ENCODE measurements at places on chromosomes 6 and 20.

- DNase-seq = no peak
These were observed 124.3 kb downstream of the SCML4 start for GRCh38 chr6:107699697-107700325.

GRCh38 chr20:36454698-36455427 is 86.5 kb upstream of the MYL9 start:
- DNase-seq = no peak

GRCh38 chr6:35719404-35719829 is 17.4 kb upstream of the ARMC12 start:
- peak; percentile 5 for DNase-seq

- DNase-seq = no peak
These were observed 138.5 kb downstream of the ZDHHC14 start for GRCh38 chr6:157519255-157520116.

DNA sequence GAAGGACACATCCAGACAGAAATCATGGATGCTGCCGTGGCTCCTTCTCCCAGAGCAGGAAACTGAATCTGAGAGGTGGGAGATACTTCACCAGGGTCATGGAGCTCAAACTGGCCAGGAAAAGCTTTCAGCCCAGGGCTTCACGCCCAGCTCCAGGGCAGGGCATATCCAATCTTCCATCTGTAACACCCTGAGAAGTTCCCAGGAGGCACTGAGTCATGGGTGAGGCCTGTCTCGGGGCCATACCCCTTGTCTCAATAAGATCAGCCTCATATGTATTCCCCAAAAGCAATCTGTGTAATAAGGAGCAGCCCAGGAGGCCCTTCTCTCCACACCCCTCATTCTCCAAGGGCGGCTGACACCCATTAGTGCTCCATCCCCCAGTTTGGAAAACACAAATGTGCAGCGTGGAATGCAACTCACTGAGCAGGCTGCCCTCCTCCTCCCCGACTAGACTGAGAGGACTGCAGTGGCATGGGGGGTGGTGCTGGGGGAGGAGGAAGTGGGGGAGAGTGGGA is 439.3 kb upstream of the SULF2 start:
- no peak for DNase-seq

- no peak for DNase-seq
These were observed 43.7 kb downstream of the GRM4 start for GRCh38 chr6:34102099-34102656.

DNA sequence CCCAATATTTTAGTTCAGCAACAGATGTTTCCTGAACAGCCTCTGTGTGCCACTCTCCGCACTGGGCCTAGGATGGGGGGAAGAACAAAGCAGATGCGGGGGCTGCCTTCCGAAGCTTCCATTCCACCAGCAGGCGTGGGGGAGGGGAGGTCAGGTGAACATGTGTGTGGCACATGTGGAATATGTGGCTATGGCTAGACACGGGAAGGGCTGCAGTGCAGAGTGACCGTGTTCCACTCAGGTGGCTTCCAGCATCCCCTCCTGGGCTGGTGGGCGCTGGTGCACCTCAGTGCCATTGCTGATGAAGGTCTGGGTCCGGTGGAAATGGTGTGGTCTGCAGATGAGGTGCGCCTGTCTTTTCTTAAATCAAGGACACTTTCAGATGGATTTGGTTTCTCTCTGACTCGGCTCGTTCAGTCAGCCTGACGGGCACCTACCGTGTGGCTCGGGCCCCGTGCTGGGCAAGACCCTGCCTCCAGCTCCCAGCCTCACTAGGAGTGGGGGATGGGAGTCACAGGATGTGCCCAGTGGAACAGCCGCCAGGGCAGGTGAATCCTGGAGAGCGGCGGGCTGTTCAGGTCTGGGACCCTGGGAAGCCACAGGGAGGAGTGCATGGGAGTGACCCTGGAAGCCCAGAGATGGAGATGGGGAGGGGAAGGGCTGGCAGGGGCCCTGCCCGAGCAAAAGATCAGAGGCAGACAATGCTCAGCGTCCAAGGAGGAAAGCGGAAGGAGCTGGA is 111.0 kb downstream of the SYCP2 start:
- DNase-seq = no peak

GRCh38 chr6:20927130-20927860 is 393.0 kb downstream of the CDKAL1 start:
- no peak for DNase-seq

GRCh38 chr20:35739294-35740163 is 2.5 kb downstream of the RBM39 start:
- no peak for DNase-seq

DNA sequence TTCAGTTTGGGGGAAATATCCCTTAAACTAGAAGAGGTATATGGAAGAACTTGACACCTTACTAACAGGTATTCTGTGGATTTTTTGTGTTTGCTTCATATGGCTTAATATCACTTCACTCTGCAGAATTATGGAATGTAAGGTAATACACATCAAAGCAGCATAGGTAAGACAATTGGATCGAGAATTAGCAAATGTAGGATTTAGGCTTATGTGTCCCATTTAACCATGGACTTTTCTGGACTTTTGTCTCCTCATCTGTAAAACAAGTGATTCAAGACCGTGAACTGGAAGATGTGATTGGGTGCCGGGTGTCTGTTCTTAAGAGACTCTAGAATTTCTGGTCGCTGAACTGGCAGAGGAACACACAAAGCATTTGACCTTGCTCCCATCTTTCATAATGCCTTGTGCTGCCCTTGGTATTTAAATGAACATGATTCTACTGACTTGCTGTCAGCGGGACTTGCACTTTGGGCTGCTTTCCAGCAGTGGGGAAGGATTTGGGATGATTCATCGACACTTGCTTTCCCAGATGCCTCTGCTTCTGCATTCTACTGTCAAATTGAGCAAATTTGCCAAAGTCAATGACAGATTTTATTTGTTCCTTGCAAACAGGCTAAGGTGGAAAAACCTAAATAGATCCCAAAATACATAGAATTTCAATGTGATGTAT is 199.8 kb downstream of the PLCB1 start:
- DNase-seq = no peak

- DNase-seq = no peak
These were observed 7.3 kb upstream of the TFAP2A start for GRCh38 chr6:10421921-10422736.

- no peak for DNase-seq
These were observed 29.1 kb upstream of the SGK1 start for GRCh38 chr6:134346932-134347545.

DNA sequence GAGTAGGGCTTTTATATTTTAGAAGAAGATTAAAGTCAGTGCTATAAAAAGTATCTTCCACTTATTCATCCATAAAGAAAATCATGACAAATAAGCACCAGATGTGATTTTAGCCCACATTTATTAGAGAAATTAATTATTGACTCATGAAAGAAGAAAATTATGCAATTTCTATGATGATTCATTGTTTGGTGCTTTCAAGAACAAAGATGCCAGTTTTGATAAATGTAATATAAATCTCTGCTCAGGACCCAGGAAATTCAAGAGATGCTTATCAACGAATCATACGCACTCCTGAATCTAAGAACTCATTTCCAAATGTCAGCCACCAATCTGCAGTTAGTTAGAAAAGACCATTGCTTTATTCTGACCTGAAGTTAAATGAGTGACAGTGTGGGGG is 211.4 kb downstream of the ARHGAP18 start:
- DNase-seq = no peak

GRCh38 chr20:8043687-8044282 is 24.2 kb upstream of the TMX4 start:
- peak; percentile 55 for DNase-seq

DNA sequence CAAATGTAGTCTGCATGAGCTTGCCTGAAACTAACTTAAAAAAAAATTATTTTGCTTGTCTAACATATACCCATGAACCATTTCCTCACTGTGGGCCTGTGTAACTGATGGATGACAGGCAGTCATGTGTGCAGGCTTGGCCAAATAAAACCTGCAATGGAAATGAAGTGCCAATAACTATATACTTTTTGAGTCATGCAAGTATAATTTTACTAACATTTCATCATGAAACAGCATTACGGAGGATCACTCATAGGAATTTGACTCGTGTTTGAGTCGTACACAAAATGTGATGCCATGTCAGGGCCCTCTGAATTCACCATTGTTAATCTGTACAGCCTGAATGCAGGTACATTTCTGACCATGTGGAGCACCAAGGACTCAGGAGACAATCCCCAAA is 46.6 kb downstream of the HDDC2 start:
- no peak for DNase-seq

DNA sequence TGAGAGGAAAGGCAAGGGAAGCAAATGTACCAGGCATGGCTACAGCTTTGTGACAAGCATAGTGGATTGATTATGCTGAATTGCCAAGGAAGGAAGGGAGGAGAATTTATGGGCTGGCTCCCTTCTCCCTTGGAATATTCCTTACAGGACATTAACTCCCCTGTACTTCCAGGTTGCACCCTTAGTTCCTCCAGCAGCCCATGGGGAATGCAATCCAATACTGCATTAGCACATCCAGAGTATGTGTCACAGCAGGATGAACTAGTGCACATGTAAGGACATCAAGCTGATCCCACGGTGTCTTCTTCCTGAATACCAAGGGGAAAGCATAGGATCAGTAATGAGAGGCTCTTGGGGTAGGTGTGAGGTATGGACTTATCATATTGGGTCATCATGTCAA is 390.7 kb upstream of the POU3F2 start:
- DNase-seq = no peak

GRCh38 chr6:131197716-131198115 is 62.4 kb downstream of the AKAP7 start:
- DNase-seq = no peak

- no peak for DNase-seq
These were observed 46.2 kb downstream of the SLC22A1 start for GRCh38 chr6:160167604-160168399.
